K562 (cell line): ENCODE measurements at places on chromosomes 12 and 14. TPM values are rescaled to one million over a fixed set of nuclear protein-coding genes. Genes with fewer than 3 reads are reported as not detected.

Gene CCDC197
- not detected in 2 replicates for total RNA-seq

Gene TEAD4
- total RNA-seq, result 38.6 and 40.0 TPM in 2 replicates

Gene BIN2
- total RNA-seq, result 0.29 and 0.45 TPM in 2 replicates

Gene GDF11
- total RNA-seq, result 15.7 and 19.9 TPM in 2 replicates

Gene COX8C
- not detected in 2 replicates for total RNA-seq

Gene TAS2R42
- not detected in 2 replicates for total RNA-seq

Gene GPR84
- not detected in 2 replicates for total RNA-seq

Gene CCDC59
- 71.2 and 73.6 TPM in 2 replicates for total RNA-seq

Gene CARMIL3
- total RNA-seq, result 0.11 TPM in 1 of 2 replicates, not detected in the other

Gene ASCL1
- total RNA-seq, result not detected in 2 replicates

Gene OR11G2
- not detected in 2 replicates for total RNA-seq

Gene EMP1
- 0.47 and 0.60 TPM in 2 replicates for total RNA-seq

Gene TAS2R9
- not detected in 2 replicates for total RNA-seq

Gene CCDC85C
- 22.0 and 22.7 TPM in 2 replicates for total RNA-seq

Gene NGB
- total RNA-seq, result not detected in 2 replicates

Gene PRKD1
- 0.16 TPM in 2 replicates for total RNA-seq

Gene CCDC38
- total RNA-seq, result not detected in 2 replicates

Gene SPX
- total RNA-seq, result 0.11 TPM in 2 replicates

Gene CCDC198
- not detected in 2 replicates for total RNA-seq

Gene SLC35F4
- not detected in 2 replicates for total RNA-seq

Gene SLC25A3
- total RNA-seq, result 687 and 693 TPM in 2 replicates

Gene C12orf56
- total RNA-seq, result 0.40 and 0.98 TPM in 2 replicates
